ENCODE measurements at places on chromosomes 4 and X.

GRCh38 chrX:136697156-136697555 lies 49.2 kb downstream of the CD40LG start:
- DNase-seq, result no peak

DNA sequence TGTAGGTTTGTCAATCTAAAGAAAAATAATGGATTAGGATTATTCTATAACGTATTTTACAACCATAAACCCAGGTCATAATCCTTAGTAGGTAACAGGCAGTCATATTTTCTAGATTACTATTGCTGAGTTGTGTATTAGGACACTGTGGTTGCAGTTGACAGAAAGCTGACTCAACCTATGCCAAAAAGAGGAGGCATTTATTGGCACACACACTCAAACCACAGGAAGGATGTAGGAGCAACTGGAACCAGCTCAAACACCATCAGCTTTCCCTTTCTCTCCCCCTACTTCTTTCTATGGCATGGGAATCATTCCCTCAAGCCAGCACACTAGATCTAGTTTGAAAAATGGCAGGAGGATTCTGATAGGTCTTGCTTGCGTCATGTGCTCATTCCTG lies 136.4 kb upstream of the FAM9C start:
- DNase-seq, result no peak

- DNase-seq, result no peak
These were observed 113.0 kb upstream of the TLR3 start for GRCh38 chr4:185955826-185956543.

DNA sequence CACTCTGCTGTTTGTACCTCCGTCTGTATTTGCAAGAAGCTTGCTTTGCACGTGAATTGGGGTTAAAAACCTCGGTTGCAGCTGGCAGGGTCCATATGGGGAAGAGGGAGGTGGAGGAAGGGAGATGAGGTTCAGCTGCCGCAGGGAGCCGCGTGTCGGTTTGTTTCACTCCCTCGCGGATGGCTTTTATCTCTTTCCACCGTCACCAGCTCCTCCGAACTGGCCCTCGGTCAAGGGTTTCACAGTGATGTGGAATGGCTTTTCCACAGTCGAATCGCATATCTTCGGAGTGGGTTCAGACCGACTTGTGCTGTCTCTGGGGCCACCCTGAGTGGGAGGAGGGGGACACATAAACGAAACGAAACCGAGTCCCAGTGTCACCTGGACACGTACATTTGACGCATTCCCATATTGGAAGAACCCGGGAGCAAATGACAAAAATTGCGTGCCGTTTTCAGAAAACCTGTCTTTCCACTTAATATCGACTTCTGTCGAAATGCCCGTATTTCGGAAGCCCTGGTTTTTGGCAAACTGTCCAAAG lies 929 bp downstream of the ZBTB33 start:
- DNase-seq, result no peak

GRCh38 chr4:132998585-132999230 lies 150.4 kb upstream of the PCDH10 start:
- DNase-seq, result no peak

DNA sequence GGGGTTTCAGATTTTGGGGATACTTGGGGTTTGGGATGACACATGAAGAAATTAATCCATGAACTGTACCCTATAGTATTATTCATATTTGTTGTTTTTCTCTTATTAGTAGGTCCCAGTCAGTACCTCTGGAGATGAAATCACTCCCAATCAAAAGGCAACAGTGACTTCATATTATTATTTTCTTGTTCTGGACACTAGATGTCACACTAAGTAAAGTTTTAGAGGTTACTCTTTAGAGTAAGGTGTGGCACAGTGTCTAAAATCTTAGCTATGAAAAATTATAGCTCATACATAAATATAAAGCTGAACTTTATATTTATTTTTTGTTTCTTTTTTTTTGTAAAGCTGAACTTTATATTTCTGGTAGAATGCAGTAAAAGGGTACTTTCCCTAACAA lies 35.1 kb downstream of the FAM114A1 start:
- DNase-seq, result no peak

GRCh38 chrX:38929966-38930421 lies 128.7 kb downstream of the MID1IP1 start:
- no peak for DNase-seq

- no peak for DNase-seq
These were observed 640.3 kb downstream of the TRIML1 start for GRCh38 chr4:188779581-188779980.

DNA sequence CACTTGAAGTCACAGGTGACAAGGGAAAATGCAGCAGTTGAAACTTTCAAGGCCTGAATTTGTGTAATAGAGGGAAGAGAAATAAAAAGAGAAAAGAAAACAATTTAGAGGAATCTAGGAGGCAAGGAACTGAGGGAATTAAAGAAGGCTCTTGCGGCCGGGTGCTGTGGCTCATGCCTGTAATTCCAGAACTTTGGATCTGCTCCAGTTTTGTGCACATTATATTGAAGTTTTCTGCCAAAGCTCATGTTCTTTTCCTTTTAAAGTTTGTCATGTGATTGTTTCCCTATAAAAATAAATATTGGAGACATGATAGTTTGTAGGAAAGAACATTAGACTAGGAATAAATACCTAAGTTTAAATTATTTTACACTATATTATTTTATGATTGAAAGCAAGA lies 433.9 kb upstream of the CPEB2 start:
- DNase-seq, result no peak

- no peak for DNase-seq
These were observed 33.7 kb upstream of the PTPN13 start for GRCh38 chr4:86560447-86560846.

GRCh38 chr4:36692586-36692985 lies 411.2 kb downstream of the DTHD1 start:
- DNase-seq, result no peak

GRCh38 chr4:15906020-15906443 lies 32.5 kb downstream of the FGFBP1 start:
- DNase-seq, result no peak

DNA sequence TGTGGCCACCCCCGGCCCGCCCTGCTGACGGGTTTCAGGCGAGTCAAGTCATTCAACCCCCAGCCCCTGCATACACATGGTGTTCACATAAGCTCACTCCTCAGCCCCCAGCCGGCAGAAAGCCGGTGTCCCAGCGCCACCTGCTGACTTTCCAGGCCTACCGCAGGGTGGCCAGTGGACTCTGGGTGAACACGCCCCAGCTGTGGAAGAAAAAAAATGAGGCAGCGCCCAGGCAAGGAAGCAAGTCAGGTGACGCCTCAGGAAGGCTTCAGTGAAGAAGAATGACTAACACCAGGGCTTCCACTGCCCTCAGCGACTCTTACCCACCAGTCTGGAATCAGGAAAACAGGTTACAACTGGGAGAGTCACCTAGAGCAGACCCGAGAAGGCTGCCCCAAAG lies 15.8 kb downstream of the BCAP31 start:
- DNase-seq, result peak; percentile 29

GRCh38 chrX:7065473-7065872 lies 82.0 kb upstream of the STS start:
- DNase-seq, result no peak

DNA sequence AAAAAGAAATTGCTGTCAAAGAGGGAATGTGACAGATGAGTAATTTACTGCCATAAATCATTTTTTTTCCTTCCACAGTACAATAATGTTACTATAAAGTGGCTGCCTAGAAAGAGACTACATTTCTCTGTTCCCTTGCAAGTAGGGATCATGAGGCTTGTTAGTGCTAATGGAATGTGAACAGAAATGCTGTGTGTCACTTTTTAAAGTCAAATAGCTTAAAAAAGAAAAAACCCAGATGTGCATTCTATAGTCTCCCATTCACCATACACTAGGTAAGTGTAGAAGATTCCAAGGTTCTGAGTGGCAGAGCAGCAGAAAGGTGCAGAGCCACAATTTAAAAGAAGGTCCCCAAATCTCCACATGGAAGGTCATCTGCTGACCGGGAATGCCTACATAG lies 328.4 kb downstream of the CAMK2D start:
- no peak for DNase-seq

DNA sequence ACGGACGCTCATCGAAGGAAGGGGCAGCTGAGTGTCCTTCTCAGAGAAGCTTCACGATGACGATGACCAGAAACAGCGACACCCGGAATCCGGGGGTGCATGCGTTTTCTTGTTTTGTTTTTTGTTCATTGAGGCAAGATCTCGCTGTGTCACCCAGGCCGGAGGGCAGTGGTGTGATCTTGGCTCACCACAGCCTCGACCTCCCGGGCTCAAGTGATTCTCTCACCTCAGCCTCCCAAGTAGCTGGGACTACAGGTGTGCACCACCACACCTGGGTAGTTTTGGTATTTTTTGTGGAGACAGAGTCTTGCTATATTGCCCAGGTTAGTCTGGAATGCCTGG lies 19.8 kb downstream of the DGKQ start:
- DNase-seq, result no peak

DNA sequence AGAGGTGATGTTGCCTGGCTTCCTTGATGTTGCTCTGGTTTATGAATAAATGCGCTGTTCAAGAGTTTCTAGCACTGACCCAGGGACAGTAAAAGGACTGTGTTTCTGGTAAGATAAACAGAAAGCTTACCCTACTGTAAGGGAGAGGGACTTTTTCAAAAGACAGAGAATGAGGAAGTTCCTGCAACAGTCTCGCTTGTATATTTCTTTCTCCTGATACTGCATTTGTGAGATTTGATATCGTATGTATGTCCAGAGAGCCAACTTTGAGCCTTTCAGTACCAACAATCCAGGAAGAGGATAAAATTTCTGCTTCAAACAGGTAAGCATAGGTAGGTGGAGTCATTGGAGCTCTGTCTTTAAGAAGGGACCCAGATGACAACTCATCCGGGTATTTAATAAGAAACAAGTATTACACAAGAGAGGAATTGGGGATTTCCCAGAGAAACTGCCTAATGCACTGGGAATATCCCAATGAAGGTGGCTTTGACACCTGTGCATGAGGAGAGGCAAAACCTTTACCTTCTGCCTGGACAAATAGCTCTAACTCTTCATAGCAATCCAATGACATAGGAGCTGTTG lies 773 bp downstream of the DAPP1 start:
- no peak for DNase-seq

DNA sequence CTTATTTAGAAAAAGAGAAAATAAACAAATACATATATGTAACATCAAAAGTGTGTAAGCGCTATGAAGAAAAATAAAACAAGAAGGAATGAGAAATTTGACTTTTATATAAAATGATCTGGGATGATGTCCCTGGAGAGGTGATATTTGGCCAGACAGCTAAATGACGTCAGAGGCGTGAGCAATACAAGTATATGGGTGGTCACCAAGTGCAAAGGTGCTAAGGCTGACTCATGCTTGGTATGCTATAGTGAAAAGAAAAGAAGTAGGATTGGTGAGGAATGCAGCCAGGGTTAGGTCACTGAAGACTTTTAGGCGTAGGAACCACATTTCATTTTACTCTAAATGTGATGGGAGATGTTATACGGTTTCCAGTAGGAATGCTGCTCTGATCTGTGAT lies 1049.1 kb upstream of the TENM3 start:
- no peak for DNase-seq

DNA sequence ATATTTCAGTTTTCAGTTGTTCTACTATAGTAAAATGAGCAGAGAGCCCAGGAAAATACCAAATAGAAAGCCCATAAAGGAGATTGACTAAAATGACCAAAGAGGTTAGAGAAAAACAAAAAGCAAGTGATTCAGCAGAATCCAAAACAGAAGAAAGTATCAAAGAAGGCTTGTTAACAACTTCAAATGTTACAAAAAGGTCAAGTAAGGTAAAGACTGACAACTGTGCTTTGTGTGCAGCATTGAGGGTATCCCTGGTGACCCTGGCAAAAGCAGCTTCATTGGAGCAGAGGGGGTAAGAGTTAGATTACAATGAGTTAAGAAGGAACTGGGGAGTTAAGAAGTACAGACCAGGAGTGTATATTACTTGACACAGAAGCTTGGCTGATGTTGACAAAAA lies 317.9 kb downstream of the OPHN1 start:
- DNase-seq, result no peak

GRCh38 chr4:4474476-4474875 lies 67.4 kb downstream of the STX18 start:
- no peak for DNase-seq

DNA sequence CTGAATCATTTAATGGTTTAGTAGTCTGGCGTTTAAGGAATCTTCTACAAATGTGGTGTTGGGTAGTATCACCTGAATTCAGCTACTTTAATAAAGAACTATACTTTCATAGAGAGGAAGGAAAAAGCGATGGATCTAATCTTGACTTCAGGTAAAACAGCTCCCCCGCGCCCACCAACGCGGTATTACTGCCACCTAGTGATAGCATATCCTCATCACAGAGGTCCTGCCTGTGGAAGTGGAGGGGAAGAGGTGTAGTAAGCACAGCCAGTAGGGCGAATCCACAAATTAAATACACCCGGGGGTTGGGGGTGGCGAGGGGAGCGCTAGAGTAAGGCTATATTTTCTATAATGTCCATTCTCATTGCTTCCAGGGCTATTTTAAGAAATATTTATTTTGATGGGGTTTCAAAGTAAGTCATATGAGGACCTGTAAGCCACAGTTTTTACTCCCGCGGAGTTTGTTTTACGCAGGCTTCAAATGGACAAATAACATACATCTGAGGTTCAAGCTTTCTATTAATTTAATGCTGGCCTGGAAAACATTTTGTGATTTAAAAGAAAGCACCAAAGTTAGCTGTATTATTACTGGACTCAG lies 8.3 kb upstream of the DAPP1 start:
- DNase-seq, result peak; percentile 66

GRCh38 chr4:154421618-154422017 lies 70.0 kb downstream of the DCHS2 start:
- DNase-seq, result no peak

GRCh38 chrX:48626401-48627298 lies 29.4 kb downstream of the WDR13 start:
- DNase-seq, result no peak

- no peak for DNase-seq
These were observed 107.6 kb downstream of the DCTD start for GRCh38 chr4:182809417-182810102.

DNA sequence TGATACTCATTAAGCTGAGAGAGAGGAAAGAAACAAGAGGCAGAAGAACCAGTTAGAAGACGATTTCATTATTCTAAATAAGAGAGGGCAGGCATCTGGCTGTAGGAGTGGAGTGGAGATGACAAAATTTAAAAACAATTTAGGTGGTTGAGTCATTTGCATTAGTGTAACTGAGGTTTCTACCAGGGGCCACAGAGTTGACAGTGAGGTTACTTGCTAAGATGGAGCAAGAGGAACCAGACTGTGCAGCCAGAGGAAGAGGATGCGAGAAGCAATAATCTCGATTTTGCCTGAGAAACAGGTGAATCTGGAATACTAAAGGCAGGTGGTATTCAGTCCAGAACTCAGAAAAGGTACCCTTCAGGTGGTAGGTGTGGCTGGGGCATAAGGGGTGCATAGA lies 491.9 kb downstream of the MID1IP1 start:
- no peak for DNase-seq

- no peak for DNase-seq
These were observed 434.3 kb upstream of the RASGEF1B start for GRCh38 chr4:81905971-81906370.

GRCh38 chrX:64190136-64190740 lies 15.3 kb downstream of the AMER1 start:
- no peak for DNase-seq

- DNase-seq, result no peak
These were observed 5.9 kb downstream of the RTL3 start for GRCh38 chrX:78653118-78653822.

GRCh38 chr4:4384837-4385236 lies 2.1 kb upstream of the NSG1 start:
- DNase-seq, result no peak

- no peak for DNase-seq
These were observed 555.4 kb downstream of the STPG2 start for GRCh38 chr4:97587912-97588311.
